K562 (cell line): ENCODE measurements at places on chromosomes 6 and 20. TPM values are rescaled to one million over a fixed set of nuclear protein-coding genes. Genes with fewer than 3 reads are reported as not detected.

DNA sequence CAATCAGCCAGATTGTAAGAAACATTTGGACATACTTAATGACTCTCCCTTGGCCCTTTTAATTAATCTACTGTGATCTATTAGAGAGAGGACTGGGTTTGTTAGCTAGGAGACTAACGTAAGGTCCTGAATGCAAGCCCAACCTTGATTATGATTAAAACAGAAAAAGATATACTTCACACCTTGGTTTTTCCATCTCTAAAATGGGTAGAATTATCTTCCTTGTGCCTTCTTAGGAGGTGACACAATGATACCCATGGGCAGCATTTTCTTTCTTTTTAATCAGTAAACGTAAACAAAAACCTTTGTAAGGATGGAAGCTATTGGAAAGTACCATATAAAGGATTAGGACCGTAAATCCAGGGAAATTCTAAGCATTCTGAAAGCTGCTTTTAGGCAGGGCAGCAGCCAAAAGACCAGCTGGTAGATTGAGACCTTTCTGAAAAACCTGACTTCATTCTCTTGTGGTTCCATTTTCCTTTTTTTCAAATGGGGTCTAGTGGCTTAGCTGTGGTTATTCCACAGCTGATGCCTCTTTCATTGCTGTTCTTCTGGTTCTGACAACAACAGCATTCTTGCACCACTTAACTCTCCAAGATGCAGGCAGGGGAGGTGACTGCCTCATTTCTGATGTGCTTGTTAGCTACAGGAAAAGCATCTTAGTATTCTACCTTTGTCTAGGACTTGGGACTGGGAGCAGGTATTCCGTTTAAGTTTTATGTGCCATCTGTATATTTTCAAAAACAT, 27.4 kb downstream of the RREB1 start:
- H3K4me3 ChIP-seq, result no peak overlapping the region
- H3K36me3 ChIP-seq, result peaks cover 17% of the 10 kb centered on the region; the same call in 2 of the 3 replicates
- peak overlapping the region; percentile 14 for H3K27ac ChIP-seq
- peaks cover 62% of the 10 kb centered on the region for H3K4me1 ChIP-seq
- no peaks in the 10 kb centered on the region for H3K27me3 ChIP-seq

GRCh38 chr6:129120856-129121638, 238.1 kb downstream of the LAMA2 start:
- H3K27me3 ChIP-seq, result no peaks in the 10 kb centered on the region
- H3K36me3 ChIP-seq, result no peaks in the 10 kb centered on the region
- no peak for DNase-seq
- no peak overlapping the region for H3K27ac ChIP-seq
- H3K4me3 ChIP-seq, result no peak overlapping the region
- H3K4me1 ChIP-seq, result no peaks in the 10 kb centered on the region

FAM83D gene
- total RNA-seq, result 51.9 and 55.6 TPM in 2 replicates

DNA sequence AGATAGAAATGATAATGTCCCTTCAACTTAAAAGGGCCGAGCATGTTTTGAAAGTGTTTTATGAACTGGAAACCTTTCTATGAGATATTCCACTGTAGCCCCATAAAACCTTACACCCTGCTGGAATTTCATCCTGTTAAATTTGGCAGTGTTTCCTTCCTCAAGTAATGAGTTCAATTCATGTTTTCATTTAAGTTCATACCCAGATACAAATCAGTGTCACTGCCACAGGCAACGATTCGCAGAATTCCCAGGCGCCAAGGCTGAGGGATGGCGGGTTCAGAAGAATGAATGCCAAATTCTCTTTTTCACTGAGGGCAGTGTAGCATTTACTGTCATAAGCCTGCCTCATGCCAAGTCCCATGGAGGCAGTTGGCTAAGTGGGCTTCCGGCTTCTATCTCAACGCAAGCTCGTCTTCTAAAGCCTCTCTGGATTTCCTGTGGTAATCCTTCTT, 511.8 kb upstream of the ID4 start:
- H3K4me1 ChIP-seq, result no peaks in the 10 kb centered on the region
- no peak for DNase-seq
- no peaks in the 10 kb centered on the region for H3K36me3 ChIP-seq
- H3K27ac ChIP-seq, result no peak overlapping the region

GRCh38 chr20:62571669-62572344, 70.5 kb upstream of the SLCO4A1 start:
- DNase-seq, result peak; percentile 93
- H3K27me3 ChIP-seq, result peaks cover 83% of the 10 kb centered on the region
- peaks cover 3% of the 10 kb centered on the region; the same call in 1 of the 3 replicates for H3K4me1 ChIP-seq
- no peaks in the 10 kb centered on the region for H3K36me3 ChIP-seq
- no peak overlapping the region for H3K27ac ChIP-seq

DNA sequence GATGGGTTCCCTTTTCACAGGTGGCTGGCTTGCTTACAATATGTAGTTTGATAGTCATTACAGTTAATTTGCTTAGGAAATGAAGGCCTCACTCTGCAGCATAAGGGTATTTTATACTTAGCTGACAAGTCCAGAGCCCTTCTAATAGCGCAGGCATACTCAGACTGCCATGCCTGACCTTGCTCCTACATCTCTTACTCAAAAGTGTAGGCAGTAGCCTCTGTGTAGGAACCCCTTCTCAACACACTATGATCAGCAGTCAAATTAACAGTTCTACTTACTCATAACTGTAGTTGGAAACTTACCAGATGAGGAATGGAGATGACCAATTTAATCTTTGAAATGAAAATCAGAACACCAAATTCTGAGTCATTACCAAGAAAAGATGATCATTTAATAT, 373.5 kb downstream of the TBC1D32 start:
- H3K4me1 ChIP-seq, result no peaks in the 10 kb centered on the region
- no peaks in the 10 kb centered on the region for H3K27me3 ChIP-seq
- no peaks in the 10 kb centered on the region for H3K36me3 ChIP-seq
- DNase-seq, result no peak
- no peak overlapping the region for H3K27ac ChIP-seq

OR2H1 gene
- not detected in 2 replicates for total RNA-seq

DNA sequence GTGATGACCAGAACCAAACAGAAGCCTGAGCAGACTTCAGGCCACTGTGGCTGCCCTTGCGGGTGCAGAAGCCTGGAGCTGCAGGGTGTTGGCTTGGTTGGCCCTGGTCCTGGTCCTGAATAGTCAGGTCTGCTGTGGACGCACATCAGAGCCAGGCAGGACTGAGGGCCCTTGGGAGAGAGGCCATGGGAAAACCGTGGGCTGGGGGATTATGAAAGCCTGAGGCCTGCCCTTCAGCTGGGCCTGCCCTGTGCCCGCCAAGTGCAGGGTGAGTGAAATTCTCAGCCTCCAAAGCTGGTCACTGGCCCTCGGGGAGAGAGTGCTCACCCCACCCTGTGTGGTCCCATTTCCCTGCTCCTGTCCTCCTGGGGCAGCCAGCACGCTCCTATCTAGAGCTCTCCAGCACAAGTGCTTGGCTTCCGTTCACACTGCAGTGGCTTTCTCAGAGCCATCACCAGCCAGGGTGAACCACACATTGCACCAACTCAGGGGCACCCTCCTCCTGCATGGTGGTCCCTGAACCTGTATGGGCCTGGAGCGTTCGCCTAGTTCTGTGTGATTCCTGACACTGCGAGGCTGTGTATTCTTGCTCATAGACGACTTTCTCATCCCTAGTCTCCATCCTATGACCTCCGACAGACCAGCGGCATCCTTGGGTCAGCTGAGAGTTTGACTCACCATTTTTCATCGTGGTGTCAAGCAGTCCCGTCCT, 146.1 kb downstream of the TTLL2 start:
- peaks cover 35% of the 10 kb centered on the region for H3K27me3 ChIP-seq
- DNase-seq, result no peak
- H3K27ac ChIP-seq, result no peak overlapping the region
- H3K36me3 ChIP-seq, result no peaks in the 10 kb centered on the region

TAAR1 gene
- not detected in 2 replicates for total RNA-seq

PROKR2 gene
- total RNA-seq, result not detected in 2 replicates

GRCh38 chr6:71033171-71033570, 76.3 kb upstream of the B3GAT2 start:
- H3K27me3 ChIP-seq, result no peaks in the 10 kb centered on the region
- no peaks in the 10 kb centered on the region for H3K36me3 ChIP-seq
- no peak overlapping the region for H3K4me3 ChIP-seq
- H3K27ac ChIP-seq, result no peak overlapping the region
- DNase-seq, result no peak

SRMS gene
- not detected in 2 replicates for total RNA-seq

ACTR5 gene
- total RNA-seq, result 13.5 and 14.8 TPM in 2 replicates

FKBP5 gene
- total RNA-seq, result 92.0 and 104 TPM in 2 replicates

GRCh38 chr6:152441902-152442301, 195.3 kb downstream of the SYNE1 start:
- no peak overlapping the region for H3K4me3 ChIP-seq
- no peaks in the 10 kb centered on the region for H3K4me1 ChIP-seq
- H3K27me3 ChIP-seq, result no peaks in the 10 kb centered on the region
- no peak overlapping the region for H3K27ac ChIP-seq
- no peak for DNase-seq

GRCh38 chr20:49584418-49585382, 16.8 kb upstream of the PTGIS start:
- H3K4me1 ChIP-seq, result peaks cover 3% of the 10 kb centered on the region
- H3K27ac ChIP-seq, result no peak overlapping the region
- H3K36me3 ChIP-seq, result no peaks in the 10 kb centered on the region
- H3K27me3 ChIP-seq, result peaks cover 51% of the 10 kb centered on the region
- DNase-seq, result no peak

DNA sequence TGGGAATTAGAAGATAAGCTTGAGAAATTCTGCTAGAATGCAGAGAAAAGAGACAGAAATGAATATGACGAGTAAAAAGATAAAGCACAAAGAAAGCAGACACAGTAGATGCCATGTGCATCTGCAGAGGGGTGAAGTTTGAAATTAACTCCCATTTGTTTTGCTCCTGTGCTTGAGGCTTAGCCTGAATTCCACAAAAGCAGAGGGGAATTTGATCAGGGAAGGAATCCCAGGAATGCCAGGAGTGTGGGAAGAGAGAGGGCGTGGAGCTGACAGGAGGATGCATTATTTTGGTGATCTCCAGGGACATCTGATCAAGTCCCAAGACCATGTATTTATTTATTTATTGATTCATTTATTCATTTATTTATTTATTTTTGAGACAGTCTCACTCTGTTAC, 55.6 kb downstream of the SLC22A1 start:
- H3K27ac ChIP-seq, result no peak overlapping the region
- H3K4me1 ChIP-seq, result no peaks in the 10 kb centered on the region
- H3K27me3 ChIP-seq, result no peaks in the 10 kb centered on the region
- no peak overlapping the region for H3K4me3 ChIP-seq

WFDC2 gene
- total RNA-seq, result not detected in 2 replicates

DNA sequence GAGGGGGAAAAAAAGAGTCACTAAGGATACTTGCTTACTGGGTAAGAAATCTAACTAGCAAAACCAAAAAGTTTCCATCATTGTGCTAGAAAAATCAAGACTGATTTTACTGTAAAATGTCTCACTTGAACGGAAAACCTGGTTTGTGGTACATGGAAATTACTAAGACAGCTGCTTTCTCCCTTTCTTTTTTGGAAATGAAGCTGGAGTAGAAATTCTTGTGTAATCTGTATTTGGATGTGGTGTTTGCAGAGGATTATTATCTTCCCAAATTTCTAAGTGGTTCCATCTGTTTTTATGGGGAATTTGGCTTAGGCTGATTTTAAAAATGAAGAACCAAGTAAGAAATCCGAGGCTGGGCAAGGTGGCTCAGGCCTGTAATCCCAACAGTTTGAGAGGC, 20.4 kb downstream of the EPB41L2 start:
- H3K4me1 ChIP-seq, result no peaks in the 10 kb centered on the region
- H3K27me3 ChIP-seq, result no peaks in the 10 kb centered on the region
- no peak overlapping the region for H3K4me3 ChIP-seq

DNA sequence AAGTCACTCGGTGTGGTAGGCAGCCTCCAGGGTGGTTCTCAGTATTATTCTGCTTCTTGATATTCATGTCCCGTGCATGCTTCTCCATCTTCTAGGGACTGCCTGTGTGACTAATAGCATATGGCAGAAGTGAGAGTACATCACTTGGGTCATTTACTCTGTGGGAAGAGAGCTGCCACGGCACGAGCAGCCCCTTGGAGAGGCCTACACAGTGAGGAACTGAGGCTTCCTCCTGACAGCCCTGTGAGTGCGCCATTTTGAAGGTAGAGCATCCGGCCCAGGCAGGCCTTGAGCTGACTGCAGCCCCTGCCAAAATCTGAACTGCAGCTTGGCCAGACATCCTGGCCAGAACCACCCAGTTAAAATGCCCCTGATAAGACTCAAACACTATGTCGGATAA, 17.3 kb upstream of the MCUR1 start:
- H3K27me3 ChIP-seq, result no peaks in the 10 kb centered on the region
- H3K4me3 ChIP-seq, result no peak overlapping the region
- H3K4me1 ChIP-seq, result no peaks in the 10 kb centered on the region; the same call in 2 of the 3 replicates
- H3K36me3 ChIP-seq, result no peaks in the 10 kb centered on the region
- H3K27ac ChIP-seq, result no peak overlapping the region
